Common myeloid progenitor, CD34-positive (primary cell): ENCODE measurements at places on chromosomes 4 and X.

DNA sequence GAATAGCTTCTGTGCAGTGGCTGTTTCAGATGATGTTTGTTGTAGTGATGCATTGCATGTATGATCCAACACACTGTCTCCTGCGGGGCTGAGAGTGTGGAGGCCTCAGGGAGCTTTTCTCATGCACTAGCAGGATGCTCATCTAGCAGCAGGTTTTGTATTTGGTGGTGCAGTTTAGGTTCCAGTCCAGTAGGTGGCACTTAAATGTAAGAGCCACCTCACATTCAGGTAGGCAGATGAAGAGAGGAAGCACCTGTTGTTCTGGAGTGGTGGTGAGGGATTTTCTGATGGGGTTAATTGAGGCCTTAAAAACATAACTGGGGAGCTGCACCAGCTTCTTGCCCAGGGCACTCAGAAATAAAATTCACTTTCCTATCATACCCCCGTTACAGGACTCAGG lies 300.9 kb downstream of the SPIN4 start:
- no peak for DNase-seq

DNA sequence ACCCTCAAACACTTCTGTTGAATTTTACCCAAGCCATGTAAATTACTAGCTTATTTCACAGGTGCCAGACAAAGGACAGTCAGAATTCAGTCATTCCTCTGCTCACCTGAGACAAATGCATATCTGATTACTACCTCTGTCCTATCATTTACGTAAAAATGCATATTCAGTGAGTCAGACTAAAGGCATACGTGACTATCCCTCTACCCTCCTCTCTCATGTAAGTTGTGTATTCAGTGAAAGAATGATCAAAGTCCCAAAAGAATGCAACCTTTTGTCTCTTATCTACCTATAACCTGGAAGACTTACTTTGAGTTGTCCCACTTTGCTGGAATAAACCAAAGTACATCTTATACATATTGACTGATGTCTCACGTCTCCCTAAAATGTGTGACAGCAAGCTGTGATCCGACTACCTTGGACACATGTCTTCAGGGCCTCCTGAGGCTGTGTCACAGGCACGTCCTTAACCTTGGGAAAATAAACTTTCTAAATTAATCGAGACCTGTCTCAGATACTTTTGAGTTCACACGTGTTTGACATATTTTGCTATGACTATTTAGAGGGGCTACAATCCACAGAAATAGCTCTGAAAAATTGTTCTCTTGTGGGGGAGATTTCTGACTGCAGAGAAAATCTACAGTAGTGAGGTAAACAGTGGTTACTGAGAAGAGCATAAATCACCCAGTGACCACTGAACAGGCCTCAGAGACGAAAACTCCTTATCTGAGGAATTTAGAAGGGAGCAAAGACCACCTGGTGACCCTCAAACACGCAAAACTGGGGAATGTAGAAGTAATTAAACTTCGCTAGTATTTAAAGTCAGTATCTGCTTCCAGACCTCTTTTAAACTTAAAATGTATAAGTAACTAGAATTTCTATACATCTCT lies 1575.8 kb downstream of the STIM2 start:
- DNase-seq = no peak

DNA sequence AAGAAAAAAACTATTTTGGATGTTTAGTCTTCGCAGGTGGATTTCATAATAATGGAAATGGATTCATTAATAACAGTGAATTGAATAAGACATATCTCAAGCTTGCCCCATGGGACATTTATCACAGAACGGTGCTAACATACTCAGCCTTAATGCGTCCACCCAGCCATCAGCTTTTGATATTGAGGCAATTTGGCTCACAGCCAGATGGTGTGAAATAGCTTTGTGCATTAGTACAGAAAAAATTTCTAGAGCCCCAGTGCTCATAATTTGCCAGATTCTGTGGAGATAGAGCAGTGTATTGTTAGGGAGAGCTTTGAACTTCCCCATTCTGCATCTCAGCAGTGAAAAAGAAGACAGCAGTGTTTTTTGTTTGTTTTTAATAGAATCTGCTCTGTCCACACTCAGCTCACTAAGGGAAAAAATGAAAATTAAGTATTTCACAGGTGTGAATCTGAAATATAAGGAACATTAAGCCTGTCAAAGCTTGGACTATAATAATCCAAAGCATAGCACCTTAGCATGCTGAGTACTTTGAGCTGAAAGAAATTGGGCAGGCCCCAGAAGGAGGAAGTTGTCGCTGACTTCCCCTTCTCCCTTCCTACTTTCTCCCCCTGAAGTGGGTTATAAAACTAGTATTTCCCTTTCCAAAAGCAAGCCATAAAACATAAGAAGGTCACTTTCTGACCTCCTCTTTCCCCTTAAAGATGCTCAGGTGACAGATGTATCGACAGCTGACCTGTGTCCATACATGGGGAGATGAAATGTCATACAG lies 295.8 kb downstream of the MAGEB5 start:
- no peak for DNase-seq

- no peak for DNase-seq
Observed at GRCh38 chrX:14922437-14922836, 49.2 kb downstream of the MOSPD2 start.

DNA sequence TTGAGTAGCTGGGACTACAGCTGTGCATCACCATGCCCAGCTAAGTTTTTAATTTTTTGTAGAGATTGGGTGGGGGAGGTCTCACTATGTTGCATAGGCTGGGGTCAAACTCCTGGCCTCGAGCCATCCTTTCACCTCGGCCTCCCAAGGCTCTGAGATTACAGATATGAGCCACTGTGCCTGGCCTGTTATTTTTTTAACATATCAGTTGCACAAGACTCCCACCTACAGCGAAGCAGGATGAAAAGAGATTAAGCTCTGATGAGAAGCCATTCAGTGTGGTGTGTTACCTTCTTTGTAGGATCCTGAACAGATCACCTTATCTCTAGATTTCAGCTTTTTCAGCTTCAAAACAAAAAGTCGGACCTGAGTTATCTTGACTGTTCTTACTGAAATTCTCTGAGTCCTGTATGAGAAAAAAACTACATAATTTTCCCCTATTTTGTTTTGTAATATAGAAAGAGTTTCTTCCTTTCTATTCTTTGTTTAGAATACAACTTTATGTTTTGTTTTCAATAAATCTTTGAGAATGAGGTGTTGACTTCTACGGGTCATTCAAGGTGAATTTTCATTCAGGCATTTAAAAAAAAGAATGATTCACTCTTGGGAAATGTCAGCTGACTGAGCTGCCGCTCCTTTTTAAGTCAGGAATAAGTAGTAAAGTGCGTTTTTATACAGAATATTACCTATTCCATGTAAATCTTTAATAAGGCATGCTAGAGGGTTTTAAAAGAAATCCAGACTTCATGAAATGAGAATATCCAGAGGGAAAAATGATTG lies 134.6 kb downstream of the ARSF start:
- DNase-seq = no peak

- no peak for DNase-seq
Observed at GRCh38 chr4:174401471-174402130, 117.9 kb downstream of the CEP44 start.

DNA sequence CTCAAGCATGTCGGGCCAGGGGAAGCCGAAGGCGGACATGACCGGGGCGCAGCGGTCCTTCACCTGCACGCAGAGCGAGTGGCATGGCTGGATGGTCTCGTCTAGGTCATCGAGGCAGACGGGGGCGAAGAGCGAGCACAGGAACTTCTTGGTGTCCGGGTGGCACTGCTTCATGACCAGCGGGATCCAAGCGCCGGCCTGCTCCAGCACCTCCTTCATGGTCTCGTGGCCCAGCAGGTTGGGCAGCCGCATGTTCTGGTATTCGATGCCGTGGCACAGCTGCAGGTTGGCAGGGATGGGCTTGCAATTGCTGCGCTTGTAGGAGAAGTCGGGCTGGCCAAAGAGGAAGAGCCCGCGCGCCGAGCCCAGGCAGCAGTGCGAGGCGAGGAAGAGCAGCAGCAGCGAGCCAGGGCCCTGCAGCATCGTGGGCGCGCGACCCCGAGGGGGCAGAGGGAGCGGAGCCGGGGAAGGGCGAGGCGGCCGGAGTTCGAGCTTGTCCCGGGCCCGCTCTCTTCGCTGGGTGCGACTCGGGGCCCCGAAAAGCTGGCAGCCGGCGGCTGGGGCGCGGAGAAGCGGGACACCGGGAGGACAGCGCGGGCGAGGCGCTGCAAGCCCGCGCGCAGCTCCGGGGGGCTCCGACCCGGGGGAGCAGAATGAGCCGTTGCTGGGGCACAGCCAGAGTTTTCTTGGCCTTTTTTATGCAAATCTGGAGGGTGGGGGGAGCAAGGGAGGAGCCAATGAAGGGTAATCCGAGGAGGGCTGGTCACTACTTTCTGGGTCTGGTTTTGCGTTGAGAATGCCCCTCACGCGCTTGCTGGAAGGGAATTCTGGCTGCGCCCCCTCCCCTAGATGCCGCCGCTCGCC lies at the start of gene SFRP2:
TSS of gene SFRP2 (minus strand) at position 671 of the 864 bp plus-strand sequence. CDS start at position 423, 248 bp downstream.
- peak; percentile 41 for DNase-seq

- peak; percentile 52 for DNase-seq
Observed at GRCh38 chrX:9749146-9749692, 16.4 kb downstream of the GPR143 start.

DNA sequence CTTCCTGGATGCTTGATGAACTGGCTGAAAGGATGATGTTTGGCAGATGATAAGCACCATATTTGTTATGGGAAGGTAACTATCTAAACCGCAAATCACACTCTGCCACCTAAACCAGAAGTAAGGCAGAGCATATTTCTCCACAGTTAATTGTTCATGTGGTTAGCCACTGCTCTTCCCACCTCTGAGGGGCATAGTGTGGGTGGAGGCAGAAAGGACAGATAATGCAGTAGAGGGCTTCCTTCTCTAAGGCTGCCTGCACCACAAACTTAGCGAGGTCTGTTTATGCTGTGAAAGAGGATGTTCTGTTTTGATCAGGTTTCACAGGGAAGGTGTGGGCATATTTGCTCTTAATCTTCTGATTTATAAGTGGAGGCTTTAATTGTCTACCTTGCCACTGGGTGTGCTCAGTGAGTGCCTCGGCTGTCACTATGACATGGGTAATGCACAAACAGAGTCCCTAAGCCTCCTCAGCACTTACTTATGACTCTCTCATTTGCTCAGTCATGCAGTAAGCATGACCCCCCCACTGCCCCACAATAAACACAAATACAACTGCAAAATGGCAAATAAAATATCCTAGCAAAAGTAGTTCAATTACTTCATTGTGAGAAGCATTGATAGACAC lies 401.0 kb downstream of the TMA16 start:
- peak; percentile 63 for DNase-seq

GRCh38 chrX:39000802-39001201 lies 199.5 kb downstream of the MID1IP1 start:
- no peak for DNase-seq

DNA sequence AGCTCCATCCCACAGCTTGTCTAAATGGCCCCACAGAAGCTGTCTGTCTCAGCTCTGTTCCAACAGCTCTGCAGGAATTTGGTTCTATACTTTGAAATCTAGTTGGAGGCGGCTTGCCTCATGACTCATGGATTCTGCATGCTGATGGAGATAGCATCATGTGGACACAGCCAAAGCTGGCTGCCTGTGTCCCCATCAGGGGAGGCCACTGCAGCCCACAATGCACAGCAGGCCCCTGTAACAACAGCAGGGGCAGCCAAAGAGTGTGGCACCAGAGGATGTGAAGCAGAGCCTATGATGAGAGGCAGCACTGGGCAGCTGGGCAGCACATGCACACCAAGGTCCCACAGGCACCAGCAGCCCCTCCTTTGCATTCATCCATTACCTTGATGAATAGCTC lies 67.2 kb downstream of the DCAF12L1 start:
- DNase-seq = no peak

DNA sequence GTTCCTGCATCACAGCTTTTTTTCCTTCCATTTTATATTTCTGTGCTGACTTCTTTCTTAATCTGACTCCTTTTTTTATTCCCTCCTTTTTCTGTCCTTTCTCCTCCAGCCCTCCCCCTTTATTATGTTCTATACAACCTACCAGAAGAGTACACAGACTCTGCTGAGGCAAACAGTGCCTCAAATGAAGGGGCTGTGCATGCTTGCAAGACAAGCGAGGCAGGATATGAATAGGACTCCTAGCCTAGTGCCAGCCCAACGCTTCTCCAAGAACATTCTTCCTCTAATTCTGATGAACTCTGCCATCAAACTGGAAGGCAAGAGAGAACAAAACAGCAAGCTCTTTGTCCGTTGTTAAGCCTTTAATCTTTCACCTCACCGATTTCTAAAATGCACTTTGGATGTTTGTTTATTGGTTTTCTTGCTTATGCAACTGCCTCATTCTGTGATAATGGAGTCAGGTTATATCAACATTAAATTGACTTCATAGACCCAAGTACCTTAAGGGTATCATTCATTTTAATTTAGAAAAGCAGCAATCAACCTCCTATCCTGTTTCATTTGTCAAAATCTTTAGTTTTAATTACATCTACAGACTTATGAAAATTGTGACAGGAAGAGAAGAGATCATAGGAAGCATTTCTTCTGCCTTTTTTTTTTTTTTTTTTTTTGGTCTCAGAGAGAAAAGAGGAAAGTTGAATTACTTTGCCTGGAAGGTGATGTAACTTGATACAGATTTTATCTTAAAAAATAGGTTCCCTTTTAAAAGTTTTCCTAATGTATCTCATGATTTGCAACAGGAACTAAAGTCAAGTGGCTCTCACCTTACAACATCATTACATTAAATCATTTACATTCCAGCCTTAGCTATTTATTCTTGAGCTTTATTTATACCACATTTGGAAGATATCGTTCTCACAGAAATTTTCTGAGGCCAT lies 284.7 kb upstream of the FTHL17 start:
- no peak for DNase-seq

GRCh38 chrX:110723844-110724243 lies 71.8 kb downstream of the CHRDL1 start:
- no peak for DNase-seq

GRCh38 chrX:133493366-133493765 lies 78.1 kb upstream of the GPC4 start:
- no peak for DNase-seq

GRCh38 chrX:10811111-10811510 lies 190.7 kb upstream of the MID1 start:
- DNase-seq = no peak

DNA sequence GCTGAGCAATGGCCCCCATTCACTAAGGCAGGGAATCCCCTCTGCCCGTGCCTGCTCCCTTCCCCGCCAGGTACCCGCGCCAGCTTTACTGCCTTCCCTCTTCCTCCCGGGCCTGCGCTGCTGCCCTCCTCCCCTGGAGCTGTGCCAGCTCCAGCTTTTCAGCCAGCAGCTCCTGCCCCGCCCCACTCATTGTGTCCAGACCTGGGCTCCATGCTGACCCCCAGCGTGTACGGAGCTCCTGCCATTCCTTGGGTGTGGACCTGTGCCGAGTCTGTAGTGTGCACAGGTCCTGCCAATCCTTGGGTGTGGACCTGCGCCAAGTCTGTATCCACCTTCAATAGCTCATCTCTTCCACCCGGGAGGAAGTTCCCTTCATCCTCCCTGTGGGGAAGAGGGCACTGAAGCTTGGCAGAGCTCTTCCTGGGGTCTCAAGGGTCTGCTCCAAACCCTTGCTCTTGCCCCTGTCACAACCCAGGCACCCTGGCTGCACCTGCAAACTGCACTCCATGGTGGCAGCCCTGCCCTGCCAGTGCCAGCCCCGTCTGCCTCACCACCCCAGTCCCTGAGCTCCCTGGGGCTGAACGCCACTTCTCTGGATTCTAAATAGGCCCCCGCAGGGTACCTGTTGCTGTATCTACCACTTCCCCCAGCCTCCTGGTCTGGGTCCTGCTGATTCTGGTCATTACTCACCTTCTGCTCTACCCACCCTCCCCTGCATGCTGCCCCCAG lies 63.9 kb downstream of the TRMT44 start:
- DNase-seq = no peak

GRCh38 chrX:132033166-132033565 lies 10.1 kb downstream of the STK26 start:
- DNase-seq = no peak

- DNase-seq = no peak
Observed at GRCh38 chr4:89682808-89683207, 154.2 kb downstream of the SNCA start.

GRCh38 chr4:116539744-116540143 lies 545.6 kb downstream of the TRAM1L1 start:
- no peak for DNase-seq
